H1 (cell line): ENCODE measurements at places on chromosomes 1 and 21. TPM values are rescaled to one million over a fixed set of nuclear protein-coding genes. Genes with fewer than 3 reads are reported as not detected.
A peak's percentile ranks its signal among the peaks of the same experiment; 100 is the strongest.

CRP gene
- total RNA-seq: not detected in 2 replicates

SDC3 gene
- 26.8 and 27.0 TPM in 2 replicates for total RNA-seq

DNA sequence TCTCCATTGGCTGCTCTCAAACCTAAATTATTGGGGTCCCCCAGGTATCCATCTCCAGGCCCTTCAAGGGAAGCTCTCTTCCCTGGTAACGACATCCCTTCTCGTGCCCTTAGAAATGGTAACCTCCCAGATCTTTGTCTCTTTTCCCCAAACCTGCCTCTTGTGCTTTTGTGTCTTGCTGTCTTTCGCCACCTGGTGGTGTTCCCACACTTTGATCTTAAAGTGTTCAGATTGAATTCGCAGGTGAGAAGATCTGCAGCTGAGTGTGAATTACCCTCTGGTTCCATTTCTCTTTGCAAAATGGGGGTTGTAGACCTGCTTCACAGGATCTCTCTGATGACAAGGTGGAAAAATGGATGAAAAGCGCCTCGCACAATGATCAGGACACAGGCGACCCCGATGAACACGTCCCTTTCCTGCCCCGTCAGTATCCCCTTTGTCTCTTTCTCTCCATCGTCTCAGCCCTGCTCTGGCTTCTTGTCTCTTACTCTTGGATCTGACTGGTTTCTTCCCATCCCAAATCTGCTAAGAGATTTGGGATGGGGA lies 53.1 kb downstream of the DOP1B start:
- H3K4me1 ChIP-seq: no peaks in the 10 kb centered on the region
- no peaks in the 10 kb centered on the region for H3K36me3 ChIP-seq
- peak; percentile 70 for DNase-seq
- no peak overlapping the region for H3K27ac ChIP-seq
- H3K27me3 ChIP-seq: no peaks in the 10 kb centered on the region

GRCh38 chr1:104593413-104594187 lies 843.9 kb downstream of the AMY1C start:
- H3K36me3 ChIP-seq: no peaks in the 10 kb centered on the region
- H3K4me3 ChIP-seq: no peak overlapping the region
- DNase-seq: no peak
- no peak overlapping the region for H3K27ac ChIP-seq

DNA sequence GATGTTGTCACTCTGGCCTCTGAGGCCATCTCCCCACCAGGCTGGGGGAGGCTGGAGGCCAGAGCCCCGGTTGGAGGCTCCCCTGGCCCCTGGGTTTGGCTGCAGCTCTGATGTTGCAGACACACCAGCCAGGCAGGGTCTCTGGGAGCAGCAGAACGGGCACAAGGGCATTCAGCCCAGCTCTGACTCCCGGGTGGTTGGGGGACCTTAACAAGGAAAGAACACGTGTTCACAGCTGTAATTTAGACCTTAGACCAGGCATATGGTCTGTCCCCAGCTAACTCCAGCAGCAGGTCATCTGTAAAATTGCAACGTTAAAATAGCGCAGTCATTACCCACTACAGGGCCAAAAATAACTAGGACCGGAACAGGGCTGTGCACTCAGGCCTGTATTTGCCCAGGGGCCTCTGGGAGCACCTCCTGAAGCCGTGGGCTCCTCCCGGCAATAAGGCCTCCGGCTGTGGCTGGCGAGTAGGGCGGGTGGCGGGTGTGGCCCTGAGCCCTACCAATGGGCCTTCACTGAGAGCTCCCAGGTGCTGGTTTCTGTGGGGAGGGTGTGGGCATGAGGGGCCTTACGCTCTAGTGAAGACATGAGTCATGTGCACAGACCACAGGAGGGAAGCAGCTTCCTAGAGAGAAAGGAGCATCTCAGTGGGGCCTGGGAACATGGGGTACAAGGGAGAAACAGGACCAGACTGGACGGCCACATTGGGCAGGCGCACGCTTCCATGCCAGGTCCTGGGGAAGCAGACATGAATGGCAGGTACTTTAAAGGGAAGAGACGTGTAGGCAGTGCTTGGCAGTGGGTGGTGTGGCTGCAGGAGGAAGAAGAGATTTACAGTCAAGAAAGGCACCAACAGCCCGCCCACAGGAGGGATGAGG lies 6.1 kb downstream of the LDLRAP1 start:
- no peak overlapping the region for H3K4me3 ChIP-seq
- peaks cover 4% of the 10 kb centered on the region for H3K4me1 ChIP-seq
- no peaks in the 10 kb centered on the region for H3K27me3 ChIP-seq
- DNase-seq: no peak
- H3K27ac ChIP-seq: no peak overlapping the region

FAM151A gene
- total RNA-seq: not detected in 2 replicates
